ENCODE measurements at places on chromosomes 1 and 21. TPM values are rescaled to one million over a fixed set of nuclear protein-coding genes. Genes with fewer than 3 reads are reported as not detected.

TM2D1 gene
- polyA plus RNA-seq, result 15.6 TPM

KIF17 gene
- polyA plus RNA-seq, result 0.56 TPM

TAS1R3 gene
- 0.10 TPM for polyA plus RNA-seq

OR2L8 gene
- not detected for polyA plus RNA-seq

PRRX1 gene
- polyA plus RNA-seq, result 6.0 TPM

PLD5 gene
- not detected for polyA plus RNA-seq

ANKRD35 gene
- 10.0 TPM for polyA plus RNA-seq

SEC16B gene
- 3.3 TPM for polyA plus RNA-seq

CLEC20A gene
- polyA plus RNA-seq, result not detected

TMEM51 gene
- 17.2 TPM for polyA plus RNA-seq

DNA sequence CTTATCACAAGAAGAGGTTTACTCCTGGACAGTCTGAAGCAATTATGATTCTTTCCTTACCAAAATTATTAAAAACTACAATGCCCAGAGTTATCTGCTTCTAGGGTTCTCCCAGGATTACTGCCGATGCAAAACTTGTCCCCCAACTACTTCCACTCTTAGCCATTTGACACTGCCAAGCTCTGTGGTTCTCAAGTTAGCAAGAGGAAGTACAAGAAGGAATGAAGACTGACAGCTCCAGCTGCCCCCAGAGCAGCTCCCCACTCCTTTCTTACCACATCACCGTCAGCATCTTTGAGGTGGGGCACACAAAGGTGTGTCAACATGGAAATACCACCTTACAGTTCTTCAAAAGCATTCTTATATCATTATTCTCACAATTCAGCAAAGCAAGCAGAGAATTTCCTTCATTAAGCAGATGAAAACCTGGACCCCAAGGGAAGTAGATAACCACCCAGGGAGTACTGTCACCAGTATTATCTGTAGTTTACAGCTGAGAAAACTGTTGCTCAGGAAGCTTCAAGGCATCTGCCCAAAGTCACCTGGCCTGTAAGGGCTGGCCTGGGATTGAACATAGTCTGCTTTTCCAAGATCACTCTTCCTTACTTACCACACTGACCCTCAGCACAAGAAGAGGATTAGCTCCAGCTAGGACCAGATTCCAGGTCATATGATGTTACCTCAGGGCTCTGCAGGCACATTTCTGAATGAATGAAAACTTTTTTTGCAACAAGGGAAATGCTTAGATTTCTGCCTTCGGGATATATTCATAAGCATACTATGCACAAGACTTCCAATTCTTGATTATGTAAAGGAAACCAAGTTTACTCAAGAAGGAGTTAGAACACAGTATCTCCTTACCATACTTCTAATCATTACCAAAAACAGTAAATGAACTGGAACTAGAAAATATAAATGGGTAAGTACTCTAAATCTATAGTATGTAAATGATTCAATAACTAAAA lies 9.3 kb downstream of the PSMG1 start:
- peaks cover 61% of the 10 kb centered on the region for H3K36me3 ChIP-seq
- H3K27me3 ChIP-seq, result no peaks in the 10 kb centered on the region
- H3K4me1 ChIP-seq, result no peaks in the 10 kb centered on the region
- no peak overlapping the region for H3K27ac ChIP-seq

DNA sequence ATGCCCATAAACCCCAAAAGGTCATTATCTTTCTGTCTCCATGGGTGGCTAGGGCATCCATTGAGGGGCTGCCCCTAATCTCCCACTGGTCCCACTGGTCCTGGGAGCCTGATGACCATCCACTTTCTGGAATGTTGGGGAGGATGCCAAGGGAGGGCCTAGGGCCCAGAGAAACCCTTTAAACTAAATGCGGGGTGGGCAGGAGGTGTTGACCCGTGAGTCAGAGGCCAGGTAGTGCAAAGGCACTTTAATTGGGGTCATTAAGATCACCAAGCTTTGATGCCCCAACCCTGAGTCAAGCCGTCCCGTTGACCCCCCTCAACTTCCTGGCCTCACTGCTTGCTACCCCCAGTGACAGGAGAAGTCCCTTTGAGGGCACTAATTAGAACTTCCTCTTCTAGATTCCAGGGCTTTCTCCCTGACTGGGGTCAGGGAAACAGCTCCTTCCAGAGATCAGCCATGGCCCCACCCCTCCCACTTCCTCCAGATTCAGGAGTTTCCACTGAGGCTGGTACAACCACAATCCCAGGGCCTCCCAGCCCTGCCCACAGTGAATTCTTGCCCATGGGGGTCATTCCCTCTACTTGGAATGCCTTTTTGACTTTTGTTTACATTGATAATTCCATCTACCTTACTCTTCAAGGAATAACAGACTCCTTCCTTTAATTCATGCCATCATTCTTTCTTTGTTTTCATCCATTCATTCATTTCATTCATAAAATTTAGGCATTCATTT lies 15.5 kb upstream of the SERINC2 start:
- H3K4me3 ChIP-seq, result no peak overlapping the region
- no peak for DNase-seq
- H3K27me3 ChIP-seq, result peaks cover 5% of the 10 kb centered on the region
- H3K4me1 ChIP-seq, result peaks cover 11% of the 10 kb centered on the region

GRCh38 chr1:163509114-163509513 lies 187.4 kb downstream of the NUF2 start:
- no peak for DNase-seq
- H3K4me3 ChIP-seq, result no peak overlapping the region
- no peak overlapping the region for H3K27ac ChIP-seq

GRCh38 chr1:226627924-226628611 lies 79.5 kb downstream of the STUM start:
- H3K4me1 ChIP-seq, result peaks cover 54% of the 10 kb centered on the region
- no peaks in the 10 kb centered on the region for H3K36me3 ChIP-seq
- no peak for DNase-seq
- H3K27me3 ChIP-seq, result no peaks in the 10 kb centered on the region

GRCh38 chr1:85297538-85297854 lies 21.1 kb upstream of the BCL10 start:
- peak overlapping the region; percentile 80 for H3K27ac ChIP-seq
- H3K27me3 ChIP-seq, result no peaks in the 10 kb centered on the region
- H3K36me3 ChIP-seq, result no peaks in the 10 kb centered on the region
- no peak for DNase-seq
- H3K4me1 ChIP-seq, result peaks cover 24% of the 10 kb centered on the region

DNA sequence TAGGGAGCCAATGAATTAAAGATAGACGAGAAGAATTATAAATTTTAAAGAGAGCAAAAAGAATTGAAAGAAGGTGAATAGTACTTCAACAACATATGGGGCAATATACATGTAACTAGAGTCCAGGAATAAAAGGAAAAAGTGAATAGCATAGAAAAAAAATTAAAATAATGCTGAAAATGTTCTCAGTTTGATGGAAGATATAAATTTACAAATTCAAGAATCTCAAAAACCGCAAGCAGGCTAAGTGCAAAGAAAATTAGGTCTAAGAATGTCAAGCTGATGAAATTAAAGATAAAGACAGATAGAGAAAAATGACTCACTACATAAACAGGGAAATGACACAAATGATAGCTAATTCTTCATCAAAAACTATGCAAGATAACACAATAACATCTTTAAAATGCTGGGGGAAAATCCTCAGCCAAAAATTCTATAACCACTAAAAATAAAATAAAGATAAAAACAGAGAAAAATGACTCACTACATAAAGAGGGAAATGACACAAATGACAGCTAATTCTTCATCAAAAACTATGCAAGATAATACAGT lies 326.3 kb downstream of the TBX15 start:
- DNase-seq, result no peak
- H3K4me1 ChIP-seq, result no peaks in the 10 kb centered on the region
- H3K27ac ChIP-seq, result no peak overlapping the region

DNA sequence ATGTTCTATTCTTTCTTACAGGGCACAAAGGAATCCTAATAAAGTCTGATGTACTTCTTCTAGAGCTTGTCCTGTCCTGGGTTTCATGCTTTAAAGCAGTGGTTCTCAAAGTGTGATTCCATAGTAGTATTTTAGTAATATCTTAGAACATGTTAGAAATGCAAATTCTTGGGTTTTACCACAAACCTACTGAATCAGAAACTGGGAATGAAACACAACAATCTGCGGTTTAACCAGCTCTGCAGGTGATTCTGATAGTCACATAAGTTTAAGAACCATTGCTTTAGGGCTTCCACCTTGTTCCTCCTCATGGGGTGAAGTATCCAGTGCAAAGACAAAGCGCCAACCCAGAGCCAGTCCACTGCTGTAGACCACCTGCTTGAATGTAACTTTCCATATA lies 41.1 kb downstream of the NGF start:
- no peak for DNase-seq
- H3K4me3 ChIP-seq, result no peak overlapping the region
- no peak overlapping the region for H3K27ac ChIP-seq
- H3K36me3 ChIP-seq, result no peaks in the 10 kb centered on the region
- peaks cover under 1% of the 10 kb centered on the region for H3K4me1 ChIP-seq

DNA sequence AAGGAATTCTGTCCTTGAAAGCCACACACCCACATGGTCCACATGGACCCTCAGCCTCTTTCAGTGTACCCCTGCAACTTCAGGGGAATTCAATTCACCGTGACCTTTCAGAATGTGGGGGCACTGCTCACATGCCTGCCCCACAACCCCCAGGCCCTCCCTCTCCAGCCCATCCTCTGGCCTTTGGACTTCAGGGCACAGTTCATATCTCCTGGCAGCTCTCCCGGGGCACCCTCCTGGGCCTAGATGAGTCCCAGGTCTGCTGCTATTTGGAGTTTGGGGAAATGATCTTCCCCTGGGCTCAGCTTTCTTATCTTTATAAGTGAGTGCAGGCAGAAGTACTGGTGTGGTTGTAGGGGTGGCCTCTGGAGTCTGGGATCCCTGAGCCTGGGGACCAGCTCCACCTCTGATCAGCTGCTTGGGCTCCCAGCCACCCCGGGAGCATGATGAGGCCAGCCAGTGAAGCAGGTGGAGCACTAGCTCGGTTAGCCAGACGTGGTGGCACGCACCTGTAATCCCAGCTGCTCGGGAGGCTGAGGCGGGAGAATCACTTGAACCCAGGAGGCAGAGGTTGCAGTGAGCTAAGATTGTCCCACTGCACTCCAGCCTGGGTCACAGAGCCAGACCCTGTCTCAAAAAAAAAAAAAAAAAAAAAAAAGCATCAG lies 15.8 kb downstream of the C1orf167 start:
- DNase-seq, result no peak
- no peaks in the 10 kb centered on the region for H3K27me3 ChIP-seq
- H3K27ac ChIP-seq, result no peak overlapping the region
- no peaks in the 10 kb centered on the region for H3K36me3 ChIP-seq
- no peak overlapping the region for H3K4me3 ChIP-seq
- H3K4me1 ChIP-seq, result no peaks in the 10 kb centered on the region

DNA sequence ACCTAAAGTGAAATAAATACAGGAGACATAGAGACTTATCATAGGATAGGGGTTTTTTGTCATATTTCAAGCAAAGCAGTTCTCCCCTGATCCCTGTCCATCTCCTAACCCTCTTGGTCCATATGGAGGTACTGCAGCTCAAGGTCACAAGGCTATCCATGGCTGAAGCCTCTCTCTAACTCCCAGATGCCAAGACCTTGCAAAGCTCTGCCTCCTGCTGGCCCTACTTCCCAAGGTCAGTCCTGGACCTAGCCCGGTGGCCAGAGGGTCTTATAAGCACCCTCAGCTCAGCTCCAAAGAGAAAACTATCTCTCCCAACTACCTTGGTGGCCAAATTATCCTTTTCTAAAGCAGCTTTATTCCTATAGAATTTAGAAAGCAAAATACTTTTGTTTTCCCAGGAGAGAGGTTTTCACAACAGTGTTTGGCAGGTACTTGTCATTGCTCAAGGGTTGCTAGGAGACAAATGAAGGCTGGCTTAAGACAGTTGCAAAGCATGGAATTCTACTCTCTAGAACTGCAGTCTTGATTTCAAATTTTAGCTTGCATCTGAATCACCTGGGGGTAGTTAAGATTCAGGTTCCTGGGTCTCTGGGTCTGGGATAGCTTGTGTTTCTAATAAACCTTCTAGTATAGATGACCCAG lies 121.5 kb downstream of the XCL2 start:
- DNase-seq, result no peak
- H3K27ac ChIP-seq, result no peak overlapping the region
- no peaks in the 10 kb centered on the region for H3K36me3 ChIP-seq

DNA sequence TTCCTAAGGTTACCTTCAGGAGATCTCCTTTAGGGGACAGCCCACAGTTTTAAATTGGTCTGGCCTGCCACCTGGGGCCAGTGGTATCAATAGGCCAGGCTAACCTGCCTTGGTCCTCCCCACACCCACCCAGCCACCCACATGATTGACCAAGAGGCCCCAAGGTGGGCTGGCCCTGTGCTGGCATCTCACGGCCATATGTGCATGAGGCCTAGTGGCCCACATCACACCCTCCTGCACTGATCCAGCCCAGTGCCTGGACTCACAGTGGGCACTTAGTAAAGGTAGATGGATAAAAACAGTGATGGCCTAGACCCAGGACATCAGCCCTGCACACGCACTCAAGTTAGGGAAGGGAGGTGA lies 82.0 kb downstream of the DMRTB1 start:
- no peaks in the 10 kb centered on the region for H3K36me3 ChIP-seq
- H3K4me1 ChIP-seq, result peaks cover 6% of the 10 kb centered on the region
- no peak overlapping the region for H3K27ac ChIP-seq
- DNase-seq, result no peak
- H3K27me3 ChIP-seq, result peaks cover 8% of the 10 kb centered on the region
- H3K4me3 ChIP-seq, result no peak overlapping the region

- no peaks in the 10 kb centered on the region for H3K27me3 ChIP-seq
- H3K36me3 ChIP-seq, result no peaks in the 10 kb centered on the region
- H3K4me1 ChIP-seq, result peaks cover 2% of the 10 kb centered on the region
- no peak for DNase-seq
Observed at GRCh38 chr1:222821239-222821638, 6.4 kb downstream of the DISP1 start.

- H3K4me1 ChIP-seq, result no peaks in the 10 kb centered on the region
- no peak overlapping the region for H3K27ac ChIP-seq
- no peak overlapping the region for H3K4me3 ChIP-seq
- no peaks in the 10 kb centered on the region for H3K36me3 ChIP-seq
- no peak for DNase-seq
- no peaks in the 10 kb centered on the region for H3K27me3 ChIP-seq
Observed at GRCh38 chr1:57293214-57293613, 130.6 kb downstream of the DAB1 start.

DNA sequence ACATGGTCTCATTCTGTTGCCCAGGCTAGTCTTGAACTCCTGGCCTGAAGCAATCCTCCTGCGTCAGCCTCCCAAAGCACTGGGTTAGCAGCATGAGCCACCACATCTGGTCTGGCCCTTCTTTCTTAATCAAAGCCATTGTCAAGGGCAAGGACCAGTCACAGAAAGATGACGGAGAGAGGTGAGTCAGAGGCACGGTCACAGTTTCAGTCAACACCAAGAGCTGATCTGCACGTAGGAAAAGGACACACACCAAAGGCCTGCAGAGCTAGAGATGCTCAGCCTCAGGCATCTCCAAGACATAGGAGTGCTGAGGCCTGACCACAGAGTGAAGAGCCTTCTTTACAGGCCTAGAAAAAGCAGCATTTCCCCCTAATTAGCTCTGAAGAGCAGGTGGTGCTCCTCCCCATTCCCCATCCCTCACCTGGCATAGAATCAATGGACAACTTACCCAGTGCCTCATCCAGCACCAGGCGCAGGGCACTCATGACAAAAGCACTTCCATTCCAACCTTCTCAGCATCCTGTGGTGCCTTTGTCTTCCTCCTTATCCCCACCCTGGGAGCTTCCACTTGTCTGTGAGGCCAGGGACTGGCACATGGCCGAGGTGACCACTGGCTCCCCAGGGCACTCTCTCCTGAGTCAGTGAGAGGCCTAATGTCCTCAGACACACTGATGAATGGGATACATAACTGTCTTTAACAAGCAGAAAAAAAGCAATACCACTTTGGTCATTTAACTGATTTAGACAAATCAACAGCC lies 139.8 kb downstream of the AJAP1 start:
- no peak overlapping the region for H3K4me3 ChIP-seq
- no peaks in the 10 kb centered on the region for H3K27me3 ChIP-seq
- no peak for DNase-seq

Measured in stomach (tissue), 19 donors.